ENCODE measurements at places on chromosomes 2 and 18. TPM values are rescaled to one million over a fixed set of nuclear protein-coding genes. Genes with fewer than 3 reads are reported as not detected.

GRCh38 chr18:51323961-51324360, 126.5 kb upstream of the MEX3C start:
- no peak for DNase-seq

- DNase-seq = no peak
These were observed 54.5 kb downstream of the EVA1A start for GRCh38 chr2:75506101-75506697.

- no peak for DNase-seq
These were observed at the start of gene YES1 for GRCh38 chr18:811892-812375. Gene YES1 (minus strand): TSS chr18:812242. CDS start chr18:756827, 55,415 bp downstream.

- DNase-seq = no peak
These were observed 76.9 kb downstream of the USP40 start for GRCh38 chr2:233489666-233490065.

PRKAG3 gene
- not detected for total RNA-seq

SPC25 gene
- 35.6 TPM for total RNA-seq

C2orf69 gene
- 15.7 TPM for total RNA-seq

PARD3B gene
- 0.55 TPM for total RNA-seq

DNA sequence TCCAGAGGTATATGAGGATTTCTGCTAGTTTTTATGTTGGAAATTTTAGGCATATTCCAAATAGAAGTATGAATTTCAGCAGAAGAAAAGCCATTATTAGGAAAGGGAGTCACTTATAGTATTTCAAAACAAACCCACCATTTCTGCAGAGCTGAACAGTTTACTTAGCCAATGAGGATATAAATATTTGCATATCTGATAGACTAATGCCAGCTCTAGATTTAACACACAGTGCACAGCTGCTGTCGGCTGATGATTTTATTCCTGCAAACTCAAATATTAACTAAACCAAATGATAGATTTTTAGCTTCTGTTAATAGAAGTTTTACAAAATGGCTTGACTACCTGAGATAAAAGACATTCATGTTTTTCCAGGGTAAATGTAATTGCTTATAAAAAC, 375.8 kb upstream of the FANCL start:
- no peak for DNase-seq

DSG4 gene
- not detected for total RNA-seq

DNA sequence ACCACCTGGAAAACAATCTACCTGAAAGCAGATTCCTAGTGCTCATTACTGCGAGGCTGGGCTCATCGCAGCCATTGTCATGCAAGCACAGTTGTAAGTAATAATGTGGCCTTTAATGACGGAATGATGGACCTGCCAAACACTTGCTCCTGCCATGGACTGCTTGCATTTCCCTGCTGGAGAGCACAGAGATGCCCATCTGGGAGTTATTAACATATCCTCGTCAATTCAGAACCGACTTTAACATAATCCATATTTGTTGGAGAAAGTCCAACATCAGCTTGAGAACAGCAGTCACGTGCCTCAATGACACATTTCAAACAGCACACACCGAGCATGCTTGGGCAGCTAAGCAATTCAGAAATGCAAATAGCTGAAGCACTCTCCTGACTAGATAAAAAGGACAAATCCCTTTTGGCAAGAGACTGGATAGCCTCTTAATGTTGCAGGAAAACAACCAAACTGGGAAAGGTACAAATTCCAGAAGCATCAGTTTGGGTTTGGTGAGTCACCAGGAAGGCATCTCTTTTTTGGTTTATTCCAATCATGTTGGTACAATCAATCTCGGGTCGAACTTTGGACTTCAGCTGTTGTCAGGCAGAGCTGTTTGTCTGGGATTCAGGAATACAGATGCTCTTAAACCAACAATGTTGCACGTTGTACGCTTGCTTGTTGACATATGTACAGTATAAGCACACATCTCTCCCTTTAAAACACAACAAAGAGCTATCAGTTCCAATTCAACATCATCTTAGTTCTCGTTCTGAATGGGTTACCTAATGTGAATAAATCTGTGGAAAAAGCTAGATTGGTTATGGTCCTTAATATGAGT, 395.8 kb downstream of the LNPK start:
- no peak for DNase-seq

DNA sequence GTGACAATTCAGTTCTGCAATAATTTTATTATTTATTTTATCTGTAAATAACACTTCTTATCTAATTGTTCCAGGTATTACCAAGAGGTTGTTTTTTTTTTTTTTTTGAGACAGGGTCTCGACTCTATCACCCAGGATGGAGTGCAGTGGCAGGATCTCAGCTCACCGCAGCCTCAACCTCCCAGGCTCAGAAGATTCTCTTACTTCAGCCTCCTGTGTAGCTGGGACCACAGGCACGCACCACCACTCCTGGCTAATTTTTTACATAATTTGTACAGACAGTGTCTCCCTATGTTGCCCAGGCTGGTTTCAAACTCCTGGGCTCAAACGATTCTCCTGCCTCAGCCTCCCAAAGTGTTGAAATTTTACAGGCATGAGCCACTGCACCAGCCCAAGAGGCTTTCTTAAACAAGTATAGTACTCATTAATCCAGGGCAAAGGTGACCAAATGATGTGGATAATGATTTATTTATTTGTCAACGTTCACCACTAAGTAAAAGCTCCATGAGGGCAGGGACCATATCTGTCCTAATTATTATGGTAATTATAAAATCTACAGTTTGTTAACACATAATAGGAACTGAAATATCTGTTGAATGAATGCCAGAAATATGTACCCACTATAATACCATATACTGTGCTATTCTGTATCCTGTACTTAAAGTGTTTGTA, 12.0 kb downstream of the STK17B start:
- no peak for DNase-seq

DNA sequence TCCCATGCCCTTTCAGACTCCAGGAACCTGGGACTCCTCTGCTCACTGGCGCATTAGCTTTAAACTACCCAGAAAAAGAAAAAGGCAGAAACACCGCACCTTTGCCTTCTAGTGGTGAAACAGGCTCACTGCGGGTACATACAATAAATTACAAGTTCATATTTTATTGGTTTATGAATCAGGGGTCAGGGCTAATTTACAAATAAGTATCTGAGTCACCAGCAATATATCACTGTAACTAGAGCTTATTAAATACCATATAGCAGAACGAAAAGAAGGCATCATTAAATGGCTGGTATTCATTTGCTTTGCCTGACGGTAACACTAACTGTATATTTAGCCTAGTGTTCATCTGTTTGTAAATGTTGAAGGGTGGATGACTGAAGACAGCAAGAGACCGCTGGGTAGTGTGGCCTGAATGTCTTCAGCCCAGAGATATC, 26.9 kb upstream of the DTNB start:
- no peak for DNase-seq

GRCh38 chr18:12658426-12659138, 675 bp upstream of the SPIRE1 start:
- no peak for DNase-seq

DNA sequence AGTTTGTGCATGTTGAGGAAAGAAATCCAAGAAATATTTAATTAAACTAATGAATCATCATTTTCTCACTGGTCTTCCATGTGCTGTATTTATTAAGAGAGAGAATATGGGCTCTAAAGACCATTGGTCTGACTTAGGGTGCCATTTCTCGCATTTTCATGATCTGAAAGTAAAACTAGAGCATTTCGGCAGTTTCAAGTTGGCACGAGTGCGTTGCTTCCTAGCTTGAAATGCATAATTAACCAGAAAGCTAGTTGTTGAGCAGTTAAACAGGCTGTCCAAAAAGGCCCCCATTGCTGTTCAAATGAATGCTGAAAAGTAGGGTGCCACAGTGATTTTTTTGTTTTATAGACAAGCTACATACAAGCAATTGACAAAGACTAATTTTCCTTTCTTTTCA, 47.4 kb downstream of the SLC8A1 start:
- no peak for DNase-seq

GRCh38 chr2:99836690-99837605, 305.4 kb downstream of the AFF3 start:
- no peak for DNase-seq

Measured in activated naive CD8-positive, alpha-beta T cell treated with anti-CD3 and anti-CD28 coated beads, Interleukin-2, amount 10 ng/mL, durations not matched to agents 7 days and 5 days (primary cell).